Activated T-helper 1 cell treated with anti-CD3 and anti-CD28 coated beads, Interleukin-2, amount 50 U/mL, for 16 hours (primary cell): ENCODE measurements at places on chromosomes 1 and 21.

DNA sequence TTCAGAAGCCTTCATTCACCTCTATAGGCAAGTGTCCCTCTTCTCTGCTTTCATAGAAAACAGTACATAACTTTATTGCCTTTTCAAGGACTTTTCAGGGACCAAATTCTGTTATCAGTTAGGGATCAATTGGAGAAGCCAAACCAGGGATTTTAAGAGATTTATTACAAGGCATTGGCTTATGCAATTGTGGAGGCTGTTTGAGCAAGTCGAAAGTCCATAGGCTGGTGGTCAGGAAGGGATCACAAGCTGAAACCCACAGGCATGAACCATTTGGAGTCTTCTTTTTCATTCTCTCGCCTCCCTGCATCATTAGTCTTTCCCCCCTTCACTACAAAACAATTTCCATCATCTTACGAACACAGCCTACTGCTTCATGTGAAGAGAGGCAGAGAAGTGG, 34.8 kb upstream of the SYCP1 start:
- no peak for DNase-seq

DNA sequence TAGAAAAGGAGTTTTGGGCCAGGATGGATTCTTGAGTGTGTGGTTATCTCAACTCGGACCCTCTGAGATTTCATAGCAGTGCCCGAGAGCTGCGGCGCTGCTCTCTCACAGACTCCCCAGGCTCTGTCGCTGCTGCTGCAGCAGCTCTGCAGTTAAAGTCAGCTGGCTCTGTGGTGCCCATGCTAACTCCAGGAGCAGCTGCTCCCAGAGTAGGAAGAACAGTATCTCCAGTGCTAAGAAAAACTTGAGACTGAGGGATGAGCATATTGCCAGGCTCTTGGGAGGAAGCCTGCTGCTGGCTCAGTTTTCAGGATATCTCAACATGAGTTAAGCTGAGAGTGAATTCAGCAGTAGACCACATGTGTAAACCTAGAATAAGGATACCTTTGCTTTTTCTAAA, 4.5 kb downstream of the LCE2D start:
- no peak for DNase-seq

GRCh38 chr1:89608319-89608983, 24.5 kb upstream of the LRRC8C start:
- peak; percentile 61 for DNase-seq

DNA sequence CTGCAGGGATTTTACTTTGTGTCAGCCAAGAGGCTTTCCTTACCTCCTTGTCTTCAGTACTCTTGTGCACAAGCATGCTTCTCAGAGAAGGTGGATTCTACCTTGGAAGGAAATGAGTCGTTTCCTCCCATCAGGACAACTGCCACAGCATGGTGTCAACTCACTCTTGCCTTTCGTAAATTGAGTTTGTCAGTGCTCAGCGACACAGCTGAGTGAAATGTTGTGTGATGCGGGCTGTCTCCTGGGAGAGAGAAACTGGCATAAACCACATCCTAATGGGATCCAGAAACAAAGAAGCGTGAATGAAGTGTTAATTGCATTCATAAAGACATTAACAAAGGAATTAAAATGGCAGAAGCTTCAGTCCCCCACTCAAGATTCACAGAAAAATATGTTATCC, 51.5 kb upstream of the SLC22A15 start:
- DNase-seq = no peak

DNA sequence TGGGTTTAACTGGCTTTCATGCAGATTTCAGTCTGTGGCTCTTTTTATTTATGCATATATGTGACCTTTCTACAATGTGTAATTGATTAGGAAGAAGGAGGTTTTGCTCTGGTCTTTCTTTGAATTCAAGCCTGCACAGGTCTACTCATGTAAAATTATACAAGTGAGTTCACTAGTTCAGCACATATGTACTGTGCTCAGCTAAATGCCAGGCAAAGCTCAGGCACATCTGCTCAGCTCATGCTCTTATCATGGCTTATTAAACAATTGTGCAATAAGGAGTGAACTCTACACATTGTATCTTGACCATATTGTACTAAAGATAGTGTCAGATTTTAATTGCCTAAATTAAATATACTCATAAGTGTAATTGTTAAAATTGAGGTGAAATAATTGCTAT, 378.4 kb downstream of the ADGRL2 start:
- DNase-seq = no peak

DNA sequence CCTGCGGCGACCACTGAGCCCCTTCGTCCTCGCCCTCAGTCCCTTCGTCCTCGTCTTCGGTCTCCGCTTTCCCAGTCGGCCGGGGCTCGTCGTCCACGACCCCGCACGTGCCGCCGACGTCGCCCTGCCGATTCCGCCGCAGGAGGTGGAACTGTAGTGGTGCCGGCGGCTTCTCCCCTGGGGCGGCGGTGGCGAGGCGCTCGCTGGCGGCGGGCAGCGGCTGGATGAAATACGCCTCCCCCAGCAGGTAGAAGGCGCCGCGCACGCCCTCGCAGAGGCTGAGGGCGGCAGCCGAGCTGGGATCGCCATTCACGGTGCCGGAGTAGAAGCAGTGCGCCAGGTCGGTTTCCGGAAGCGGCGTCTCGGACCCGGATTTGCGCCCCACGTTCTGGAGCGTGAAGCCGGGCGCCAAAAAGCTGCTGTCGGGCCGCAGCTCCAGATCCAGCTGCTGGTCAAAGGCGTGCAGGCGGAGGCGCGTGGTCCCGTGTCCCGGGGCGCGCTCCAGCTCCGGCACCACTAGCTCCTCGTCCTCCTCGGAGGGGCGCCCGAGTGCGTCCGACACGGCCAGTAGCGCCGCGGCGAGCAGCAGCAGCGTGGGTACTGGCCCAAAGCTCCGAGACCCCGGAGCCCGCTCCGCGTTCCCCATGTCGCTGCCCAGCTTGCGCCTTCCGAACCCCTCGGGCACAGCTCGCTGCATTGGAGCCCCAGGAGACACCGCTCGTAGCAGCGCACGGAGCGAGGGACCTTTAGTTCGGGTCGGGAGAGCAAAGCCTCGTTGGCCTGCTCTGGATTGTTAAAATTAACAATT, 747 bp downstream of the ADAMTS1 start:
- DNase-seq = no peak

DNA sequence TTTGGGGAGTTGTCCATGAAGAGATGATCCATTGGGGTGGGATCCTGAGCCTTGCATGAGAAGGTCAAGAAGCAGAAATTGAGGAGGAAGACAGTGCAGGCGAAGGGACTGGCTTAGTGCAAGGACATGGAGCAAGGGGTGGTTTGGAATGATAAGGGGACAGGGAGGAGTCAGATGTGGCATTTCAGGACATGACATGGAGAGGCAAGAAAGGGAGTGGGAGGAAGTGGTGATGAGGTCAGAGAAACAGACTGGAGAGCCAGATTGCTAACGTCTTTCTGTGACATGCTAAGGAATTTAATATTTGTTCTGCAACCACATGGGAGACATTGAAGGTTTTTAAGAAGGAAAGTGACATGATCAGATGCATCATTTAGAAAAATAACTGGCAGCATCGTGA, 346.8 kb upstream of the FMN2 start:
- DNase-seq = no peak

- no peak for DNase-seq
Observed at GRCh38 chr1:90710579-90711536, 6.2 kb downstream of the BARHL2 start.

DNA sequence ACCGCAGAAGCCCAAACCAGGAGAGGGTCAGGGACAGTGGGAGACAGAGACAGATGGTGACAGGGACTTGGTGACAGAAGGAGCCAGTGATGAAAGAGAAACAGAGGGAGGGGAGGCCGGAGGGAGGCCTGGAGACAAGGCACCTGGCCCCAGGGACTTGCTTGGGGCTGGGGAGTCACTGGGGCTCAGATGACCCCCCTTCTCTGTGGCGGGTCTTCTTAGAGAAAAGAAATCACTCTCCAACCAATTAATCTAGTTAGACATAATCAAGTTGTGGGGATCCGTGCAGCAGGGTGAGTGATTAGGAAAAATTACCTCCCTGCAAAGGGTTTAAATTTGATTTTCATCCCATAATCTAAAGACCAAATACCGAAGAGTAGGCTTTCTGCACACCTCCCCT, 519.8 kb downstream of the PTPRU start:
- DNase-seq = no peak

DNA sequence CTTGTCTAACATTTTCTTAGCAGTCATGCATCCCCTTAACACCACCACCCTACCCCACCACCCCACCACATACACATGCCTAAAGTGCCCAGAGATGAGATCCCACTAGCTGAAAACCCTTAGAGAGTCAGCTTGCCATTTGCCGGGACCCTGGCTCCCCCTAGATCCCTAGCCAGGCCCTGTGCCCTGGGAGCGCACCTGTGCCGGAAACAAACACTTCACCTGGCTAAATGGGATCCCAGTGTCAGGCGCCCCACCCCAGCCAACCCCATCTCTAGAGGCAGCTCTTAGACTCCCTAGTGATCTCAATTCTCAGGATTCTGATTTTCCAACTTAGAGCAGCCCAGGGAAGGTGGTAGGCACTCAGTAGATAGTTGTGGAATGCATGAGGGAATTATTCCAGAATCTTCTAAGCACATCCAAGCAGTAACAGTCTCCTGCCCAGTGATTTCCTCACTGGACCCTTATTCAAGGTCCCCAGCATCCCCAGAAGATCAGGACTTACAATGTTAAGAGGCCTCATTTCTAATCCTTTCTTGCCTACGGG, 105.2 kb downstream of the LAMC2 start:
- no peak for DNase-seq

GRCh38 chr21:34216718-34217032, 143.3 kb downstream of the MRPS6 start:
- no peak for DNase-seq

GRCh38 chr1:22104865-22105437, 37.9 kb downstream of the WNT4 start:
- DNase-seq = no peak

DNA sequence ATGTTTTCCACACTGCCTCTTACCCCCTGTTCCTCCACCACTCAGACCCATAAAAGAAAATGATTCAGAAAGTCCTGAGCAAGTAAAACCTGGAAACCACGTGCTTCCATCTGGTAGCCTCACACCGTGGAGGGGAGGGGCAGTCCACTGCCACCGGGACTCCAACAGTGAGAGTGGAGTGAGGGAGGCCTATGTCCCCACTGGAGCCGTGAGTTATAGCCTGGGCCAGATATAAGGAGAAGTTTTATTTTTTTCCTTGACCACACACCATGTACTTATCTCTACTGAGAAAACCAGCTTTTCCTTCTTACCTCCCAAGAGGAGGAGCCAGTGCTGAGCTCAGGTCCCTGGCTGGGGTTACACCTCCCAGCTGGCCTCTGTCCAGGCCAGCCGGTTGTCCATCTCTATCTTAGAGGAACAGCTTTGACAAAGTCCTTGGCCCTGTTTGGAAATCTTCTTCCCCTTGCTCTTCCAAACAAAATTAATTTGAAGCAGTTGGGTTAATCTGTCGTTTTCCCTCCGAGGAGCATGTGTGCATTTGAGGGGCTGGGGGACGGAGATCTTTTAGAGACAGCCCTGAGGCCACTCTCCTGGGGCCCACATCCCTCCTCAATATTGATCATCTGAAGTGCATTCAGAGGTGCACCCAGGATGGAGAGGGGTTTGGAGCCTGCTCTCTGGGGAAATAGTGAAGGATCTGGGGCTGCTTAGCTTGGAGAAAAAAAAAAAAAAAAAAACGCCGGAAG, 49.1 kb upstream of the SERBP1 start:
- DNase-seq = no peak

DNA sequence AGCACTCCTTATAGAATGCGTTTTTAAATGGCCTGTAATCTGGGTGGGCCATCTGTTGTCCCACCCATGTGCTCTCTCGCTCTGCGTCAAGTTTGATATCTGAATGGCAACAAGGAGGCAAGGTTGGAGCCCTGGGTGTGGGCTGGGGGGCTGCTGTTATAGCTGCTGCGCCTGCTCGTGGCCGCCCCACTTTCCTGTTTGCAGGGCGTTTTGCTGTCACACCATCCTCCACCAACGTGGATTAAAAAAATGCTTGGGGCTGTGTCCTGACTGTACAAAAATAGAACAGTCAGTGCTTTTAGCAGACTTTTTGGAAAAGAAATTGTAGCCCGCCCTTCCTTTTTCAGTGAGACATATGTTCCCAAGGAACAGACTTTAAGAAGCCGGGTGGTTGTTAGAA, 25.4 kb downstream of the UMODL1 start:
- DNase-seq = no peak

DNA sequence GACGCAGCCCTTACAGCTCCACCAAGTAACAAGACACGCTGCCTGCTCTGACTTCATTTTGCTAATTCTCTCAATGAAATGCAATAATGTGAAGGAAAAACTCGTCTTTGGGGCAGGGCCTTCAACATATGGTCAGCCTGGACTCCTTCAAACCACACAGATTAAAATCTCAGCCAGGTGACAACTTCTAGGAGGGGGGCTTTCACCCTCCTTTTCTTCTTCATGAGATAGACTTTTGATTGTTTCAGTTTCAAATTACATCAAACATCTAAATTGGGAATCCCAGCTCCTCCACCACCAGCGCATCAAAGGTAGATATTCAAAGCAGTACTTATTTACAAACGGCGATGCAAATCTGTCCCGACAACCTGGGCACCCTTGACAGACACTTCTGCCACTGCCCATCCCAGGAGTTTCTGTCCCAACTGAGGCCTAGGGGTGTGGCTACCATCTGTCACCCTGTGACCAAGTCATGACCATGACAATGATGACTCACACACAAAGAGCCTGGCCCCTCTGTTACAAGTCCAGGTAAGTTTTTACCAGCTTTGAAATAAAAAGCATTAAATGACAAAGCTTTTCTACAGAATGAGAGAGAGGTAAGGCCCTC, 29.7 kb downstream of the SSBP3 start:
- DNase-seq = no peak

- no peak for DNase-seq
Observed at GRCh38 chr1:188782220-188782841, 1695.3 kb downstream of the BRINP3 start.

DNA sequence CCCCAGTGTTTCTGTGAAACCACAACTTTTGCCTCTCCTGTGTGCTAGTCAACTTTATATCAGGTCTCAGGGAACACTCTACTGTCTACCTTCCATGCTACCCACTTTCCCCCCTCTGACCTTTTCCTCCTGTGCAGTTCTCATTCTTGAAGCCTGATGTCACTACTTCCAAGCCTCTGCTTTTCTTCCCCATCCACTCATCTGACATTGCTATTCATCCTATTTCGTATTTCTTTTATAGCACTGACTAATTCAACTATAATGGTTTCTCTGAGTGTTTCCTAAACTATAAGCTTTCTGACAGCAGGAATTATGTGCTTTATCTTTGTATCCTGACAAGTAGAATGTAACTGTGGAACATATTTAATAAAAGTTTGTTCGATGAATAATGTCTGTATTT, 18.2 kb upstream of the DPH5 start:
- DNase-seq = no peak

GRCh38 chr1:24900486-24900849, 29.6 kb downstream of the RUNX3 start:
- no peak for DNase-seq

DNA sequence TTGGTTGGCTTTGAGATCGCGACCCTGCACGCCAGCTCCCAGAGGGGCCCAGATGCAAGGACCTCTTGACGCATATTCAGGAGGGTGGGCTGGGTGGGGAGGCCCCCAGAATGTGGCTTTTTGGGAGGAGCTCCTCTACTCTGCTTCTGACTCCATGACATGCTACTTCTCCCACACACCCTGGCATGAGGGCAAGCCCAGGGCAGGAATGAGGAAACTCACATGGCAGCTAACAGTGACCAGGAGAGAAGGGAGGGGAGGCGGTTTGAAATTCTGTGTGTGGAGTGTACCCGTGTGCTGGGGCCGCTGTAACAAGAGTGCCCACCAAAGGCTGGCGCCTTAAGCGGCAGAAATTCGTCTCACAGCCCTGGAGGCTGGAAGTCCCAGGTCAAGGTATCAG, 61.3 kb upstream of the GPR153 start:
- no peak for DNase-seq

- no peak for DNase-seq
Observed at GRCh38 chr1:177287994-177288393, 117.2 kb downstream of the BRINP2 start.
